B cell (primary cell): ENCODE measurements at places on chromosomes 2 and 18. TPM values are rescaled to one million over a fixed set of nuclear protein-coding genes. Genes with fewer than 3 reads are reported as not detected.

The NT5C1B gene
- not detected in 2 replicates for total RNA-seq

The ZNF521 gene
- 9.0 and 12.3 TPM in 2 replicates for total RNA-seq

The TUBA3E gene
- not detected in 2 replicates for total RNA-seq

The TRIM54 gene
- not detected in 2 replicates for total RNA-seq

DNA sequence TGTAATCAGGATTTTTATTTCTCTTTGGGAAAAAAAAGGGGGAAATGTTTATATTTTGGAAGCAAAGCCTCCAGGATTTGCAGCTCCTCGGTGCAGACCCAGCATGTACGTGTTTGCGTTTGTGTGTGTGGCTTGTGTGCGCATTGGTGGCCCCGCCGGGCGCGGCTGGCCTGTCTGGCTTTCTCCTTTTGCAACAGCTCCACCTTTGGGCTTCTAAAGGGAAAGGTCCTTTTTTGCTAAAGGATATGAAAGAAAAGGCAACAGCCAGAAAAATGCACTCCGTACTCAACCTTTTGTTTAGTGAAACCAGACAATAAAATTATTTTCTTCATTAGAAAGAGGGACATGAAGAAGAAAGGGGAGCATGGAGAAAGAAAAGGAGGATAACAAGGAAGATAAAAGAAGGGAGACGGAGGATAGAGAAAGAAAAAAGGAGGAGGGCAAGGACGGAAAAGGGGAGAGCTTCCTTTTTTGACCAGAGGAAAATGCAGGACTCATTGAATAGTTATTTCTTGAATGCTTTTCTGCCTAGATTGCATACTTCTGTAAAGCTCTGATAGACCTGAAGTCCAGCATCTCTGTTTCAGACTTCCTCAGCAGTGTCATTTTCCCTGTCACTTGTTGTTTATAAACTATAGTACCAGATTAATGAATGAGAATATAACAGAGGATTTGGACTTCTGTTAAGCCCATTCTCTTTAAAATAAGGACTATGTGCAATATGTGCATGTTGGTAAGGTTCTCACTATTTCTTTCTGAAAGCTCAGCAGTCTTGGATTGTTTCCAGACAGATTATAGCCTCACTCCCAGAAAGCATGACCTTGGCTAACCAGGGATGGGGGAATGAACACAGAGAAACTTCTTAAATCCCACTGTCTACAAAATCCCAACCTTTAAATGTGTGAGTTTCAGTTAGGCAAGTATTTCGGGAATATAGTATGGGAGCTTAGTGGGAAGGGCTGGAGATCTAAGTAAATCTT is 563.1 kb upstream of the PIK3C3 start:
- no peak for DNase-seq

- no peak for DNase-seq
Observed at GRCh38 chr2:76839826-76840225, 682.4 kb downstream of the LRRTM4 start.

DNA sequence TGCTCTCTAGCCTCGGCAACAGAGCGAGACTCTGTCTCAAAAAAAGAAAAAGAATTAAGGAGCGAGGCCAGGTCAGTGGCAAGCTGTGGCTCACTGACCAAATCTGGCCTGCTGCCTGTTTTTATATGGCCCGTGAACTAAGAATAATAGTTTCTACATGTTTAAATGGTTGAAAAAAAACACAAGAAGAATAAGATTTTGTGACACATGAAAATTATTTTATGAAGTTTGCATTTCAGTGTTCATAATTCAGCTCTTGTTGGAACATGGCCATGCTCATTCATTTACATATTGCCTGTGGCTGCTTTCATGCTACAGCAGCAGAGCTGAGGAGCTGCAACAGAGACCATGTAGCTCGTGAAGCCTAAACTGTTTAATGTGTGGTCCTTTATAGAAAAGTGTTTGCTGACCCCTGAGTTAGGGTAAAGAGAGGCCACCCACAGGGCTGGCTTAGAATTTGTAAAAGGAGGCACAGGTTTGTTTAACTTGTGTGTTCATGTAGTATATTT is 59.5 kb downstream of the MFSD6 start:
- DNase-seq, result no peak

DNA sequence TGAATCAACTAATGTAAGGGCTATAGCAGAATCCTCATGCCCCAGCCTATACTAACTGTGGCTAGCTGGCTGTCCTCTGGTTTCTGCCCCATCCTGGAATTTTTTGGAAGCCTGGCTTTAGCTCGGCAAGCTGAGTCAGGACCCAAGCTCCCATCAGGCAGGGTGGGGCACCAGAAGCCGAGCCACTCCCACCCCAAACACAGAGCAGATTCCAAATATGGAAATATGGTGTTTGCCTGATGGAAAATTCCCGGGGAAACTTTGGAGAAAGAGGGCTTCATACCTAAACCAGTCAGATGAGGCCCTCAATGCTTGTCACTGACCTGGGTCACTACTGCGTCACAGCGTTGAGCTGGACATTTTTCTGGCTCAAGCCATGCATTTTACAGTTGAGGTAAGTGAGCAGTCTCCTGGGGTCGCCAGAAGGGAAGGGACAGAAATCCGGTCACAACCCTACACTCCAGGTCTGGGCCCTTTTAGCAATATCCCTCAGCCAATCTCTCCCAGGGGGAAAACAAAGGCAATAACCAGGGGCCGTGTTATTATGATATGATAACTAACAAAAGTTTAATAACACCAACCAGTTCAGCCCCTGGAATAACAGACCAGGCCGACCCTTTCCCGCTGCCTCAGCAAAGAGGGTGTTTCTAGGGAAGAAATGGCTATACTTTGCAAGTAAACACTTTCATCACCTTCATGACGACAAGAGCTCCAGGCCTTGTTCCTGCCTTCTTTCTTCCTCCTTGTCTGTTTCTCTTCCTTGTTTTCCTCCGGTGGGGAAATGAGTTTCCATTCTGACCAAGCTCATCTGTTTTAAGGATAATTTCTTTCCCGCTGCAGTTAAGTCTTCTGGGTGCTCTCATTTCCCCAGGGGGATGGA is 37.7 kb downstream of the PSD4 start:
- DNase-seq, result no peak

GRCh38 chr2:104919127-104919526 is 65.2 kb downstream of the POU3F3 start:
- DNase-seq, result no peak

DNA sequence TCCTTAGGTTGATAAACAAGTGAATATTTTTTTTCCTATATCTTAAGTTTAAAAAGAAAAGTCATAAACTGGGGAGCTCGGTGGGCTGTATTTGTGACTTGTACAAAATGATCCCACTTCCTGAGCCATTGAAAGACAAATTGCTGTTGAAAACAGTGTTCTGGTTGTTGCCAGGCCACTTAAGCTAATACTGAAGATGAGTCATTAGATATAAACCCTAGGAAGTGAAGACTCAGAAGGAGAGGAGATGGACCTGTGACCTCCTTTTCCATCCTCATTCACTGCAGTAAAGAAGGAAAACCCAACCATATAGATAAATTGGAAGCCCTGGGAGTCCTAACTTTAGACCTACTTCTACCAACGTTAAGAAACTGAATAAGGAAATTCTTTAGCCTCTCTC is 46.2 kb upstream of the SERPINE2 start:
- DNase-seq, result no peak

DNA sequence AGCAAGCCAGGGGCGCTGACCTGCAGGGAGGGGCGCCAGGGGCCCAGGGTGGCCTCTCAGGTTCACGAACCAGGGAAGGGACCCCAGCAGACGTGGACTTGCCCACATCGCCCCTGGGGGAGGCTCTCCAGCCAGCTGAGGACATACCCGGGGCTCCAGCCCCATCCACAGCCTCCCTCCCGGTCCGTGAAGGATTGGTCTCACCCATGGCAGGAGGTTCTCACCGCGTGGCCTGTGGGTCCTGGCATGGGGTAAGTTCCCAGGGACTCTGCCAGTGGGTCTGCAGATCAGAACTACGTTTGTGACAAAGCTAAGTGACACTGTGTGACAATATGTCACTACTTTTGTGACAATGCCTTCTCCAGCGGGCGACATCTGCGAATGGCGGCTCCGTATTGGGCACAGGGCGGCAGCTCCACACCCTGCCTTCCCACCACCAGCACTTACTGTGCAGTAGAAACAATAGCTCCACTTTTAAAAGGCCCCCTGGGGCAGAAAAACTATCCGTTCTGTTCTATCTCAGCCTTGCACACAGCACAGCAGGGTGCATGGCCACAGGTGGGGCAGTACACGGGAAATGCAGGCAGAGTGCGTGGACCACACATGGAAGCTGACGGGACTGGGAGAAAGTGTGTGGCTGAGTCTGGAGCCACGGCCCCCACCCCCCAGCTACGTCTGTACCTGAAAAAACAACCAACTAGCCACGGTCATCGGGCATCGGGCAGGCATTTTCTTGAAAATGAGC is 65.2 kb upstream of the CTDP1 start:
- DNase-seq, result no peak

DNA sequence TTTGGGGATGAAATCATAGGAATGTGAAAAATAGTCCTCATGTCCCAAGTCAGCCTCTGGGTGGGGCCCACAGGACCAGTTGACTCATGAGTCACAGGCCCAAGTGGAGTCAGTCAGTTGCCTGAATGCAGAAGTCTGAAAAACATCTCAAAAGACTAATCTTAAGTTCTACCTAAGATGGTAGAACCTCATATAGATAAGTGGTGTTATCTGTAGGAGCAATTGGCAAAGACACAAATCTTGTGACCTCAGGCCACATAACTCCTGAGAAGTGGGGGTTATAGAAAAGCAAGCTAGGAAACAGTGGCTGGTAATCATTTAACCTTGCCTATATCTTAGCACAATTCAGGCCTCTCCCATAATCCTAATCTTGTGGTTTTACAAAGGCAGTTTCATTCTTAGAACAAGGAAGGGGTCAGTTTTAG is 257.1 kb upstream of the SPOPL start:
- DNase-seq, result no peak

- no peak for DNase-seq
Observed at GRCh38 chr2:185633621-185634020, 105.0 kb upstream of the FSIP2 start.
